ENCODE measurements at places on chromosomes 3 and 15. TPM values are rescaled to one million over a fixed set of nuclear protein-coding genes. Genes with fewer than 3 reads are reported as not detected.

Gene NEK10
- 0.25 TPM for polyA plus RNA-seq

Gene GPR156
- not detected for polyA plus RNA-seq

Gene OXTR
- polyA plus RNA-seq, result not detected

Gene TMEM40
- 0.50 TPM for polyA plus RNA-seq

Gene SRGAP3
- polyA plus RNA-seq, result 0.63 TPM

Gene PLA2G4D
- polyA plus RNA-seq, result not detected

Gene RLBP1
- polyA plus RNA-seq, result not detected

Gene RBMS3
- 32.9 TPM for polyA plus RNA-seq

Gene GOLGA6D
- not detected for polyA plus RNA-seq

Gene FAM131A
- 10.6 TPM for polyA plus RNA-seq

Gene ARL6
- 7.8 TPM for polyA plus RNA-seq

Gene ECE2
- polyA plus RNA-seq, result not detected

Gene SRPRB
- polyA plus RNA-seq, result 8.6 TPM

Gene INAFM2
- 53.6 TPM for polyA plus RNA-seq

Gene EPB42
- polyA plus RNA-seq, result not detected

Gene SNX33
- polyA plus RNA-seq, result 26.7 TPM

Gene NPAP1
- not detected for polyA plus RNA-seq

Gene SLC25A38
- 25.7 TPM for polyA plus RNA-seq

Gene ISY1
- 23.8 TPM for polyA plus RNA-seq

Gene PP2D1
- polyA plus RNA-seq, result not detected

Gene MESP1
- polyA plus RNA-seq, result not detected

Gene MAPK6
- 5.6 TPM for polyA plus RNA-seq

Gene CPN2
- not detected for polyA plus RNA-seq

Gene GANC
- 14.9 TPM for polyA plus RNA-seq

Gene HHATL
- 1.5 TPM for polyA plus RNA-seq

Gene MESP2
- polyA plus RNA-seq, result not detected

Gene FAM3D
- polyA plus RNA-seq, result 8.8 TPM
